ENCODE measurements at places on chromosomes 5 and 9. TPM values are rescaled to one million over a fixed set of nuclear protein-coding genes. Genes with fewer than 3 reads are reported as not detected.

DMGDH gene
- 1.5 TPM for total RNA-seq

C9orf152 gene
- total RNA-seq, result not detected

MTRR gene
- 43.8 TPM for total RNA-seq

IL9 gene
- not detected for total RNA-seq

NME5 gene
- total RNA-seq, result not detected

RNF208 gene
- total RNA-seq, result 0.43 TPM

GCNT1 gene
- total RNA-seq, result 0.44 TPM

All from placental pericyte (primary cell).